Vagina (tissue), 2 donors: ENCODE measurements at places on chromosomes 11 and 22. TPM values are rescaled to one million over a fixed set of nuclear protein-coding genes. Genes with fewer than 3 reads are reported as not detected.

Gene FAM227A
- 0.25 TPM for total RNA-seq

Gene OR52A1
- not detected for total RNA-seq

Gene ADAMTS15
- 12.0 TPM for total RNA-seq

GRCh38 chr11:120598517-120599257 is 87.1 kb downstream of the GRIK4 start:
- no peak for DNase-seq
- H3K36me3 ChIP-seq: no peaks in the 10 kb centered on the region
- no peaks in the 10 kb centered on the region for H3K4me1 ChIP-seq
- no peaks in the 10 kb centered on the region for H3K27me3 ChIP-seq

DNA sequence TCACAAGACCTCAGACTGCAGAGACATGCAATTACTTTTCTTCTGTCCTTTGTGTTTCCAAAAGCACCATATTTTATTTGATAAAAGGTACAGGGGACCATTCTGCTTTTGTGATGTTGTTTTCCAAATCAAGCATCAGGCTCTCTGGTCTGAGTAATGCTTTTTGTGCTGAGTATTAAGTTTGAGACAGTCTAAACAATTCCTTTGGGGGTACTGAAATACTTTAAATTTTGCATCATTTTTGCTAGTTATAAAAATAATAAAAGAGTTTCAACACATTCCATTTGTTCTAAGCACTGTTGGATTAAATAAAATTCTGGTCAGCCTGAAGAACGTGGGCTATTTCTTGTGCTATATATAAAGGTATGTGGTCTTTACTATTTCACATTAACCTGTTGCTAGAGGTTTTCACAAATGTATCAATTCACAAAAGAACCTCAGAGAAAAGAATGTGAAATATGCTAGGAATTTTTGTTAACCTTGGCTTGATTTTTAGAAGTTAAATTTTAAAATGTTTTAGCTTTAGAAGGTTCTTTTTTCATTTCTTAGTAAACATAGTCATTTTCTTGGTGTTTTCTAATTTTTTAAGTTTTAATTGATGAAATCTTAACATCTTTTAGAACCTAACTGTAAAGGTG is 61.6 kb downstream of the C22orf31 start:
- H3K36me3 ChIP-seq: no peaks in the 10 kb centered on the region
- no peak for DNase-seq
- peaks cover 9% of the 10 kb centered on the region for H3K4me1 ChIP-seq
- H3K27ac ChIP-seq: no peak overlapping the region
- H3K4me3 ChIP-seq: no peak overlapping the region
- no peaks in the 10 kb centered on the region for H3K27me3 ChIP-seq
